ENCODE measurements at places on chromosomes 2 and 18.

GRCh38 chr2:241070361-241070760 lies 31.7 kb downstream of the MTERF4 start:
- no peak for DNase-seq

DNA sequence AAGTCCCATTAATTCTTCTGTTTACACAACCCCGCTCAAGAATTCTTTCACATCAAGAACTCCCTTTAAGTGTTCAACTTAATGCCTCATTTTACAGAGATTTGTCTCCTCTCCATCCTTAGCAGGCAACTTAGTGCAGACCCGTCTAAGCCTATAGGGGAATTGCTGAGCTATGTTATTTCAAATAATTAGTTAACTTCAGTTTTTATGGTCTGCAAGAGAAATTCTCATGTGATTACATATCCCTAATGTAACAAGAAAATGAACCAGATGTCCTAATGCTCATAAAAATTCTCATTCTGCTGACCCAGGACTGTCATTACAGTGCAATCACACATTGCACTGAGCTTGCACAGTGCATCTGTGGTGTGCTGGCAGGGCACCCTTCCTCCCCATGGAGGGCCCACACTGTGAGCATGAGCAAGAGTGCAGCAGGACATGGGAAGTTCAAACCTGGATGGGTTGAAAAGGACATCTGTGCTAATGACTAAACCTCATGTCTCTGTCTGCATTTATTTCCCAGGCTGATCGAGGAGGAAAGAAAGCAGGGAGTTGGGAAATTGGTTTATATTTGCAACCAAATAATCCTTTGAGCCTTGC lies 97.1 kb downstream of the COL5A2 start:
- peak; percentile 84 for DNase-seq

DNA sequence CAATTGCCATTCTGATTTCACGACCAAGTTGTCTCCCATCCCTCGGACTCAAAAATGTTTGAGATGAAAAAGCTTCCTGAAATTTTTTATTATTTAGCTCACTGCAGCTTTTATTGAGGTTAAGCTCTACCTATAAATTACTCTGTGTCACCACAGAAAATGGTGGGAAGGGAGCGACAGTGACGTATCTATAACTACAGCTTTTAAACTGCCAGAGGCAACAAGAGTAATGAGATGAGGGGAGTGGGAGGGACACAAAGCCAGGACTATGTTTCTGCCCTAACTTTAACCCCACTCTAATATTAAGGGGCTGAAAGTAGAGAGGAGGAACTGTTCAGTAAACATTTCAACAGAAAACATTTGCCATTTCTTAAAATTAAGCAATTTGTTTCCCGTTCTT lies 37.4 kb downstream of the SMAD2 start:
- DNase-seq: no peak

- DNase-seq: no peak
Measured at GRCh38 chr2:219124381-219125110, 36.1 kb downstream of the NHEJ1 start.

DNA sequence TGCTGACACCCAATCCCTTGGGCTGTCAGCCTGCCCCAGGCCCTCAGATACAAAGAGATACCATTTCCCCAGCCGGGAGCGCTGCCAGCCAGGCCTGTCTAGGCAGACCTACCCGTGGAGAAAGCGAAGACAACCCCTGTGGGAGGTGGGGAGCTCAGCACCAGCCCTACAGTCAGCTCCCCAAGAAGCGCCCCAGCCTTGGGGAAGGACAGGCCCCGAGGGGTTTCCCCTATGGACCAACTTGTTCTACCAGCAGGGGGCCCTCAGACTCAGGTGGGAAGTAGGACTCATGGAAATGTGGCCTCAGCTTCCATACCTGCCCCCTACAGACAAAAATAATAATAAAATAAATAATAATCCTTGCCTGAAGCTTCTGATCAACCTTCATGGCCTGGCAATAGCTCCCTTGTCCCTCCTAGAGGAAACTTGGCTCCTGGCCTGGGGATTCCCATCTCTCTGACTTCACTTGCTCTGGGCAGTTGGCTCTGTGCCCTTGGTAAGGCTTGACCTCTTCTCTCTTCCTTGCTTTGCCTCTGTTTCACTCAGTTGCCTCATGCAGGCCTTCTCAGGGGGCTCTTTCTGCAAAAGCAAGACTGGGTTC lies 7.0 kb downstream of the SLC35F6 start:
- DNase-seq: no peak

DNA sequence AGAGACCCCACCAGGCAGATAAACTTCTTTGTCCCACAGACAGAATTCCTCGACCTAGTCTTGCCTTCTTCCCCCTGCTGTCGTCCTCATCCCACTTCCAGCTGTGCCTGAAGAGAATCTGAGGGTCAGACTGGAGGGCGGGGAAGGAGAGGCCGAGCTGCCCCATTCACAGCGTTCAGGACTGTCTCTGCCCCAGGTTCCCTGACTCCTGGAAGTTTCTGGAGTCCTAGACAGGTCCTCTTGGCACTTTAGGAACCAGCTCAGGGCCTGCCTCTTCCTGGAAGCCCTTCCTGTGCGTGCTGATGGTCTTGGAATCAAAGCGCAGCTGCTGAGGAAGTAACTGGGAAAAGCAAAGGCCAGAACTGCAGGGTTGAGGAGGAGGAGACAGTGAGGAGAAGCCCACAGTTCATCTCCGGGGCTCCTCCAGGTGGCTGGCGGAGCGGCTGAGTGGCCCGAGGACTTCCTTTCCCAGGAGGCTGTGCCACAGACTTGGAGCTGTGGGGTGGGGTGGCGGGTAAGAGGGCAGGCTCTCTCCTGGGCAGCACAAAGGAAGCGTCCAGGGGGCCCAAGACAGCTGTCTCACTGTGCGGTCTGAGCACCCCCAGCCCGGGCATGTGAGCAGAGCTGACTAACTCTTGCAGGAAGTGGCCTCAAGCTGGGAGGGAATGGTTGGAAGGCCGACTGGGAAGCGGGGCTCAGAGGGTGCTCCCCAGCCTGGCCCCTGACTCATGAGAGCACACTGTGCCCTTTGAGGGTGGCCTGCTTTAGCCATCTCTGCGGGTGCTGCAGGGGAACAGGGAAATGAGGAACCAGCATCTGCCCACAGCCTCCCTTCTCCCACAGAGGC lies 39.5 kb downstream of the SDC1 start:
- no peak for DNase-seq
